ENCODE measurements at places on chromosomes 3 and 15. TPM values are rescaled to one million over a fixed set of nuclear protein-coding genes. Genes with fewer than 3 reads are reported as not detected.

SQOR gene
- 97.1 TPM for total RNA-seq

CPN2 gene
- not detected for total RNA-seq

SLC24A5 gene
- not detected for total RNA-seq

GPR15 gene
- 1.4 TPM for total RNA-seq

CCDC9B gene
- total RNA-seq = 71.4 TPM

NAA50 gene
- 83.3 TPM for total RNA-seq

RTP1 gene
- not detected for total RNA-seq

CCDC51 gene
- 8.6 TPM for total RNA-seq

PLA2G4F gene
- total RNA-seq = 99.0 TPM

HIGD2B gene
- total RNA-seq = not detected

CHRM5 gene
- not detected for total RNA-seq

TGFBR2 gene
- 289 TPM for total RNA-seq

CLEC3B gene
- total RNA-seq = 217 TPM

BFSP2 gene
- total RNA-seq = not detected

ACOX2 gene
- 20.2 TPM for total RNA-seq

ZNF639 gene
- total RNA-seq = 26.2 TPM

SCAANT1 gene
- total RNA-seq = not detected

KY gene
- 0.24 TPM for total RNA-seq

TARS3 gene
- total RNA-seq = 11.7 TPM

SGO1 gene
- total RNA-seq = 0.71 TPM

CSTA gene
- total RNA-seq = 39.5 TPM

CCDC71 gene
- total RNA-seq = 23.4 TPM

EPHB3 gene
- 4.9 TPM for total RNA-seq

KCNMB3 gene
- 2.9 TPM for total RNA-seq

STARD9 gene
- total RNA-seq = 21.9 TPM

CCDC54 gene
- total RNA-seq = not detected

ARGFX gene
- total RNA-seq = not detected

OR5K1 gene
- total RNA-seq = not detected

CASR gene
- total RNA-seq = not detected

GXYLT2 gene
- total RNA-seq = 6.7 TPM

KBTBD12 gene
- total RNA-seq = 0.95 TPM

BSN gene
- total RNA-seq = 0.35 TPM

BHLHE40 gene
- 84.8 TPM for total RNA-seq

EEFSEC gene
- total RNA-seq = 15.6 TPM

SLC2A2 gene
- total RNA-seq = not detected

CNTN3 gene
- 1.9 TPM for total RNA-seq

CFAP20DC gene
- total RNA-seq = 0.71 TPM

FGF7 gene
- total RNA-seq = 24.2 TPM

SERPINI2 gene
- total RNA-seq = 2.3 TPM

IQCH gene
- total RNA-seq = 2.3 TPM

SSUH2 gene
- total RNA-seq = not detected

MST1R gene
- total RNA-seq = 27.3 TPM

GNAT1 gene
- total RNA-seq = not detected

UTS2B gene
- 0.44 TPM for total RNA-seq

ARNT2 gene
- 11.4 TPM for total RNA-seq

CHL1 gene
- total RNA-seq = 20.2 TPM

FOXB1 gene
- total RNA-seq = not detected

CAMK1 gene
- total RNA-seq = 30.8 TPM

INSYN1 gene
- total RNA-seq = 3.8 TPM

ABI3BP gene
- 108 TPM for total RNA-seq

CILP gene
- 10.2 TPM for total RNA-seq

THOC7 gene
- total RNA-seq = 47.2 TPM

GRIP2 gene
- 1.1 TPM for total RNA-seq

MUSTN1 gene
- total RNA-seq = 7.3 TPM

C15orf62 gene
- 2.4 TPM for total RNA-seq

Data from lower lobe of right lung (tissue), 2 donors.